ENCODE measurements at places on chromosomes 2 and 18.

GRCh38 chr2:232876978-232877441 lies 6.9 kb downstream of the SNORC start:
- ATAC-seq, result no peak

- no peak for ATAC-seq
Observed at GRCh38 chr2:191276792-191277465, 31.7 kb downstream of the MYO1B start.

DNA sequence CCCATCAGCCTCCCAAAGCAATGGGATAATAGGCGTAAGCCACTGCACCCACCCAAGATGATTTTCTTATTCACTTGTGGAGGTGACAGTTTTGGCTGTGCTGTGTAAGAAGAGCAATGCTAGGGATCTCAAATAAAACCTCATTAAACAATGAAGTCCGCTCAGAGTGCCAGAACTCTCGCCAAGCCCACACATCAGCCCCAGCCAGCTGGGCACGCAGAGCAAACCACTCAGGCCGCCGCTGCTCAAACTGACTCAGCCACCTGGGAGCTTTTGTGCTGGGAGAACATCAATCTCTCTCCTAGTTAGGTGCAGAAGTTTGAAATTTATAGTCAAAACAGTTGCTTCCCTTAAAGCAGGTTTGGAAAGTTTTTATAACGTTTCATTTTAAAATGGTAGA lies 47.6 kb downstream of the RNF152 start:
- ATAC-seq, result no peak

DNA sequence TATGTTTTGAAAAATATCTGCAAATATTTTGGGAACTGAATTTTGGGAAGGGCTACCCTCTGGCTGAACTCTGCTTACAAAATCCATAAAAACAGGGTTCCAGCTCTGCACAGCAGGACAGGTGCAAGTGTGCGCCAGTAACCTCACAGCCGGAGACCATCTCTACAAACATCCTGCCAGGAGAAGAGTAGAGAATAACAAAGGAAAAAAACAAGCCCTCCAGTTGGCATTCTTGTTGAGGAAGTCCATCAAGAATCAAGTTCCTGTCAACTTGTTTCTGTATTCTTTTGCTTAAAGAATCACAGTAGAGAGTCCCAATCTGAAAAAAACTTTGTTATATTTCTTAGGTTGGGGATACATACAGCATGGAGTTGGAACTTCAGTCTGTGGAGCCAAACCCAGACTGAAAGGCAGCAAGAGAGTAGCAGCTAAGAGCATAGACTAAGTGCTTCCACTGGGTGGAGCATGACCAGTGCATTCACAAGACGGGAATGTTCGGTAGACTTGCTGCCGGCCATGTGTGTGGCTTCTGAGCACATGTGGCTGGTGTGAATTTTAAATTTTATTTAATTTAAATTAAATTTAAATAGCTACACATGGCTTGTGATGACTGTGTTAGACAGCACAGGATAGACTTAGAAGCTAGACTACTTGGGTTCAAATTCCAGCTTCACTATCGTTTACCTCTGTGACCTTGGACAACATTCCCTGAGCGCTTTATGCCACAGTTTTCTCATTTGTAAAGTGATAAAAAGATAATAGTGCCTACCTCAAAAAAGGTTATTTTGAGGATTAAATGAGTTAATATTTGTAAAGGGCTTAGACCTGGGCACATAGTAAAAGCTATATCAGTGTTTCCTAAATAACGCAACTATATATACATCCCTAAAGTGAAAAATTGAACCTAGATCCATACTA lies 41.9 kb downstream of the SPTBN1 start:
- ATAC-seq, result peak; percentile 55

GRCh38 chr2:240374085-240374907 lies 61.2 kb upstream of the GPC1 start:
- peak; percentile 89 for ATAC-seq

- no peak for ATAC-seq
Observed at GRCh38 chr2:3787768-3788167, 84.4 kb downstream of the DCDC2C start.

GRCh38 chr18:8705961-8706790 lies 820 bp downstream of the MTCL1 start:
- ATAC-seq, result no peak

DNA sequence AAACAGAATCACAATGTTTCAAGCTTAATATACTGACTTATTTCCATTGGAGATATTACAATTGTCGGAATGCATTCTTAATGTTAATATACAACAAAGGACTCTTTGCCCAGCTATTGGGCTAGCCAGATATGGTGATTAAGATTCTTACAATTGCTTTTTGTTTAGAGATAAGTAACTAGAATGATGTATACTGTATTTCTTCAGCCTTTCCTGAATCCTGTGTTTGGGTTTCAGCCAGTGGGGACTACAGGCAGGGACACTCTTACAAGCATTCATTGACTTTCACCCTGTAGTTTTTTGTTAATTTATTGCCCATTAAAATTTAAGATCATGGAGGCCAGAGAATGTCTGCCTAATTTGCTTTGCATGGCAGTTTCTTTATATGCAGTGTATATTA lies 254.1 kb upstream of the TMEFF2 start:
- no peak for ATAC-seq

DNA sequence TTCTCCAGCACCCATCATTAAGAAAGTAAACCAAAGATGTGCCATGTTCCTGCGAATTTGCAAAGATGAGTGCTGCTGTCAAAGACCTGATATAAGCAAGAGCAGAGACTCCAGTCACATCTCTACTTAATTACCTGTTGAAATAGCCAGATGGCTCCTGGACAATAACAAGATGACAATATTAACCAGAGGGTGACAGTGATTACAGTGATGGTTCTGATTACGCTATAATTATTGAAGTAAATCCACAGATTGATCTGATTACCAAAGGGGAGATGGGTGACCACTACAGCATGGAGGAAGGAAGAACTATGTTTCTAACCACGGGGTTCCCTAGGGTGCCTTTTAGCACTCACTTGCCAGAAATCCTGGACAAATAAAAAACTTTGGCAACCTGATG lies 36.5 kb upstream of the AFF3 start:
- peak; percentile 7 for ATAC-seq

GRCh38 chr18:36471393-36471792 lies 173.9 kb downstream of the FHOD3 start:
- no peak for ATAC-seq

GRCh38 chr2:16911746-16912145 lies 246.1 kb upstream of the CYRIA start:
- ATAC-seq, result no peak

- ATAC-seq, result no peak
Observed at GRCh38 chr2:58922245-58922644, 681.1 kb upstream of the FANCL start.

GRCh38 chr18:68234676-68235075 lies 480.2 kb downstream of the TMX3 start:
- ATAC-seq, result no peak

- ATAC-seq, result no peak
Observed at GRCh38 chr2:173311844-173312606, 42.6 kb upstream of the CDCA7 start.
